ENCODE measurements at places on chromosomes 16 and 17. TPM values are rescaled to one million over a fixed set of nuclear protein-coding genes. Genes with fewer than 3 reads are reported as not detected.

Gene ITGAL
- 2.9 TPM for total RNA-seq

Gene TNFRSF12A
- total RNA-seq, result 229 TPM

Gene MBTD1
- total RNA-seq, result 6.6 TPM

Gene IL17C
- total RNA-seq, result not detected

DNA sequence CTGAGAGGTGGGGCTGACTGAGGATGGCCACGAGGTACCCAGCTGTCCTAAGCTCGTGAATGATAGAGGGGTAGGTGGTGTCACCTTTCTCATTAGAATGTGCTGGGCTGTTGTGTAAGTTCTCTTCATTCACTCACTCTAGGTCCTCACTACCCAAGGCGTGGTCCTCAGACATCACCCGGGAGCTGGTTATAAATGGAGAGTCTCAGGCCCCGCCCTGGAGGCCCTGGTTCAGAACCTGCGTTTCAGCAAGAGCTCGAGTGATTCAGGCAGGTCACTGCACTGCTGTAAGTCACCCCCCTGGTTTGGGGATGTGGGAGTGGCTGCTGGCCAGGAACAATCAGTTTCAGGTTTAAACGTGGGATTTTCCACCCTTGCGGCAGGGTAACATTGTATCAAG, 139.8 kb downstream of the FOXL1 start:
- DNase-seq, result no peak

GRCh38 chr17:58367461-58367860, 15.5 kb upstream of the SUPT4H1 start:
- no peak for DNase-seq

DNA sequence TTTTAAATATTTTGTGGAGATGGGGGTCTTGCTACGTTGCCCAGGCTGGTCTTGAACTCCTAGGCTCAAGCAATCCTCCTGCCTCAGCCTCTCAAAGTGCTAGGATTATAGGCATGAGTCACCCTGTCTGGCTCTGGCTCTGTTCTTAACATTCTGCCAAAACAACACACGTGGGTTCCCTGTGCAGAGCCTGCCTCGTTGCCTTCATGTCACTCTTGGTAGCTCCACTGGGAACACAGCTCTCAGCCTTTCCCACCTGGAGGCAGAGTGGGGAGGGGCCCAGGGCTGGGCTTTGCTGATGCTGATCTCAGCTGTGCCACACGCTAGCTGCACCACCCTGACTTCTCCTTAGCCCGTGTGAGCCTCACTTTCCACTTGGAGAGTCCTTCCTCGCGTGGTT, 19.3 kb downstream of the CRISPLD2 start:
- no peak for DNase-seq

DNA sequence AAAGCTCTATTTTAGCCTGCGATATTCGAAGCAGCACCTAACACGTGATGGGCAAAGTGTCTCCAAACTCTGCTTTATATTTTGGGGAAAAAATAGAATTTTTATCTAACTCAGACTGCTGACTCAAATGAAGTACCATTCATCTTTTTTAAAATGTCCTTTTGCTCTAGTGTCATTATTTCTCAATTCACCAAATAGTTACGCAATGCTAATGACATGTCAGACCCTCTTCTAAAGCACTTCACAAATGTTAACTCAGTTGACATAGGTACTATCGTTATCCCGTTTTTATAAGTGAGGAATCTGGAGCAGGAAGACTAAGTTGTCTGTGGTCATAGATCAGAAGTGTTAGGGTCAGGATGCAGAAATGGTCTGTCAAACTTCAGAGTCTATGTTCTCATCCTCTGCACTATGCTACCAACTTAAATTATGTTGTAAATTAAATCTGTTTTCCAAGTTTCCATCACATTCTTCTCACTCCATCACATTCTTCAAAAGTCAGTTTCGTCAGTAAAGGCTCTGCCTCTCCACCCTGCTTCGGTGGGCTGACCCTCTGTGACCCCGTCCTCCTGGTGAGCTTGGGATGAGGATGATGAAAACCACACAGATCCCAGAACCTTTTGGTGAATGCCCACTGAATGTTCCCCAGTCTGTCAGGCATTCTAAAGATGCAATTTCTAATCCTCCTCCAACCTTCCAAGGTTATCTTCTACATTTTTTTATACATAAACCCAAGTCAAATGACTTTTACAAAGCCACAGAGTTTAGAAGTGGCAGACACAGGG, 102.8 kb downstream of the ADAMTS18 start:
- no peak for DNase-seq

DNA sequence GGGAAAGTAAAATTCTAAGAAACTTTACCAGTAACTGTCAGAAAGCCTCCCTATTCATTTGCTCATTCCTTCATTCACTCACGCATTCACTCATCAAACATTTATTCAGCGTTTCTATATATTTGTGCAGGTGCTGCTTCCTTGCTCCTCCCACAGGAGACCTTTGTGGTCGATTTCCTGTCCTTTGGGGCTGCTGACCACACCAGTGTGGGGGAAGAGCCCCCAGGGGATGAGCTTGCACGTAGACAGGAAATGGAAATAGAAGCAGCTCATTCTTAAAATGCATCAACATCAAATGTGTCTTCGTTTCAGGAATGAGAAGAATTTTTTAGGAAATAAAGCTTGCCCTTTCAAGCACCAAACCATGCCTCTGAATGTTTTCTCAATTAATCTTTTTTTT, 9.6 kb downstream of the PIK3R6 start:
- DNase-seq, result peak; percentile 78

DNA sequence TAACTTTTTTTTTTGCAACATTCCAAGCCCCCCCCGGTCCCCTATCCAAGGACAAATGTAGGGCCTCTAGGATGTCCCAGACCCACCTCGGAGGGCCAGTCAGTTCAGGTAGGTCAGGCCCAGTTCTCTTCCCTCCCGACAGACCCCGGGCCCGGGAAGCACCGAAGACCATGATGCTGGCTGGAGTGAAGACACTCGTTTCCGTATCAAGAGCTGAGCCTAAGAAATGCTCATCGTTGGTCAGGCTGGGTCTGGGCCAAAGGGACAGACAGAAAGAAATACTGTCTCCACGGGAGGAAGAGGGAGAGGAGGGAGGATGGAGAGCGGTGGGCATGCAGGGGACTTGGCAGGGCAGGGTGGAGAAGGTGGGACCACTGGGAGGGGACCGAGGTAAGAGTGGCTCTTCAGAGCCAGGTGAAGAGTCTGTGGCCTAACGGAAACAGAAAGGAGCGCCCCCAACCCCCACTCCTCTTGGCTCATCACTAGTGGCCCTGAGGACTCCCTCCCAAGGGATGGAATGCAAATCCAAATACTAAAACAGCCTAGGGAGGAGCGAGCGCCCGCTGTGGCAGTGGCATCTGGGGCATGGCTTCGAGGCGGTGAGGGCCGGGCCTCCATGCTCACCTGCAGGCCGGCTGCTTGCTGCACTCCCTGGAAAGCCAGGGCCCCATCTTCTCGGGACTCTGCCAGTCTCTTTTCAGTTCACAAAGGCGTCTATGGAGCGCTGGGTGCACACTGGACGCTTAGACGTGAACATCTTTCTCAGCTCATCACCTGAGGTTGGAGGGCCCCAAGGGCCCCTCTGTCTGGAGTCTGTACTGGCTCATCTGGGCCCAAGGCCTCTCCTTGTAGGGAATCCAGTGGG, 1.7 kb upstream of the ROGDI start:
- DNase-seq, result no peak

DNA sequence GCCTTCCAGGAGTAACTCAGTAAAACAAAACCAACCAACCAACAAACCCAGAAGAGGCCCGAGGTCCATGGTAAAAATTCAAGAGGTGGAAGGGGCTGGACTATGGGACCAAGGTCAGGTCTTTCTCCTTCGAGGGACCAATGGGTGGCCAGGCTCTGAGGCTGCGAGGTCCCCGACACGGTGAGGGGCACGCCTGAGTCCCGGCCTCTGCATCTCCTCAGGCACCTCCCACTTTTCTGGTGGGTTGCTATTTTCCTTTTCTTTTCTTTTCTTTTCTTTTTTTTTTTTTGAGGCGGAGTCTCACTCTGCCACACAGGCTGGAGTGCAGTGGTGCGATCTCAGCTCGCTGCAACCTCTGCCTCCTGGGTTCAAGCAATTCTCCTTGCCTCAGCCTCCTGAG, 18.0 kb downstream of the CD7 start:
- DNase-seq, result no peak

DNA sequence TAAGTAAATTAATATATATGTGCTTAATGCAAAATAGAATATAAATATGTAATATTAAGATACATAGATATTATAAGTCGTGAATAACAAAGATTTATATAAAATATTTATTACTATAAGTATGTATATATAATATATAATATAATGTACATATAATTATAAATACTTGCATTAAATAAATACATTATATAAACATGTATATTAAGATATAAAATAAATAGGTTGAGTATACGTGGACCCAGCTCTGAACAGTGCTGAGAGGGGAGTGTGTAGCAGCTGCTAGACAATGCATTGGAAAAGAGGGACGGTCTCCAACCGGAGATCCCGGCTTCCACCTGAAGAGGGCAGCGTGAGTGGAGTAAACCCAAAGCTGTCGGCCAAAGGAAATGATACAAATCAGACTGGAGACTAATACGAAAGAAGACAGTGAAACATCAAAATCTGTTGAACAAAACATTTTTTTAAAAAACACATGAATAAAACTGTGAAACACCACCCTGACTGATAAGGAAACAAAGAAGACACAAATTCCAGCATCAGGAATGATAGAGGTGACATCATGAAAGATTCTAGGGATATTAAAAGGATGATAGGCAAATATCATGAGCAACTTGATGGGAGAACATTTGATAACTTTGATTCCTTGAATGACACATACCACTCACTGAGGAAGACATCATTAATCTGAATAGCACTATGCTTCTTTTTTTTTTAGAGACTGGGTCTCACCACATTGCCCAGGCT, 125.4 kb upstream of the CHMP6 start:
- no peak for DNase-seq

DNA sequence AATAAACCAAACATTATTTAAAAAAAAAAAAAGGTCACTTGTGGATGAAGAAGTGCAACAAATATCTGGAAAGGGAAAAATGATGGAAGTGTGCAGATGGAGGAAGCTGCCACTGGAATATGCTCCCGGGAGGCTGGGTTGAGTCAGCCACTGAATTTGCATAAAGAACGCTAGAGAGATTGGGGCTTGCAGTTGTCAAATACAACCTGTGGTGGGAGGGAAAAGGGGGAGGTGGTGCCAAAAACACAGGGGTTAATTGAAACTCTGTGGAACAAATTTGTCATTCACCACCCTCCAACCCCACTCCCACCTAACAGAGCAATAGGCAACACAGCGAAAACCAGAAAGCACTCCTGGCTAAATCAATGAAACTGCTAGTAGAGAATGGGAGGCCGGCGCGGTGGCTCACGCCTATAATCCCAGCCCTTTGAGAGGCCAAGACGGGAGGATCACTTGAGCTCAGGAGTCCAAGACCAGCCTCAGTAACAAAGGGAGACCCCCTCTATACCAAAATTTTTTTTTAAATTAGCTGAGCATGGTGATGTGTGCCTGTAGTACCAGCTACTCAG, 37.6 kb upstream of the RPL38 start:
- DNase-seq, result peak; percentile 57

DNA sequence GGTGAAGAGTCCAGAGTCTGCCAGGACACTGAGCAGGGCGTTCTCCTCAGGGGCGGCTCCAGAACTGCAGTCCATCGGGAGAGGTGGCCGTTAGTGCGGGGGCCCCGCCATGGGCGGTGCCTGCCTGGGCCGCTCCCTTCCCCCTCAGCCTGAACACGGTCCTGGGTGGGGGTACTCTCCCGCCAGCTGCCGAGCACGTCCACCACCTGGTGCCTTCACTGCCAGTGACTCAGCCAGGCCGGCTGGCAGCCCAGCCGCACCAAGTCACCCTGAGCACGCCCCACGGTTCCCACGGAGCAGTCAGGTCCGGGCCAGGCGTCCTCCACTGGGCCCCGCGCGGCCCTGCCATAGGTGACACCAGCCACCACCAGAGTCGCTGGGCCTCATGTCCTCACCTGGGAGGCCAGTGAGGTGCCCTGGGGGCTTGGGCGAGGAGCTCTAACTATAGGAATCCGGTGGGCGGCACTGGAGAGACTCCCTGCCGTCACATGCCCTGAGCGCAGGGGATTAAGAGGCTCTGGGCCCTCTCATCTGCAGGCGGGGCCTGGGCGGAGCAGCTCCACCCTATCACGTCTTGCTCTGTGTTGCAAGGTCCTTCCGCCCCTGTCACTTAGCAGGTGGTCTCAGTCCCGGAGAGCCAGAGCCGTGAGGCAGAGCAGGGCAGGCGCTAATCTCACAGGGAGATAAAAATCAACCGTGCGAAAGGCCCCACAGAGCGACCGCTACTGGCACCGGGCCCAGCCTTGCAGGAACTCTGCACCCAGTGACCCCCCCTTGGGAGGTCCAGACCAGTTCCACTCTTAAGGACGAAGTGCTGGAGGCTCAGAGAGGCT, 14.3 kb downstream of the PIEZO1 start:
- no peak for DNase-seq

- no peak for DNase-seq
Measured at GRCh38 chr17:61398721-61399130, 917 bp upstream of the TBX2 start.

GRCh38 chr17:9513266-9513665, 62.4 kb downstream of the STX8 start:
- DNase-seq, result no peak

DNA sequence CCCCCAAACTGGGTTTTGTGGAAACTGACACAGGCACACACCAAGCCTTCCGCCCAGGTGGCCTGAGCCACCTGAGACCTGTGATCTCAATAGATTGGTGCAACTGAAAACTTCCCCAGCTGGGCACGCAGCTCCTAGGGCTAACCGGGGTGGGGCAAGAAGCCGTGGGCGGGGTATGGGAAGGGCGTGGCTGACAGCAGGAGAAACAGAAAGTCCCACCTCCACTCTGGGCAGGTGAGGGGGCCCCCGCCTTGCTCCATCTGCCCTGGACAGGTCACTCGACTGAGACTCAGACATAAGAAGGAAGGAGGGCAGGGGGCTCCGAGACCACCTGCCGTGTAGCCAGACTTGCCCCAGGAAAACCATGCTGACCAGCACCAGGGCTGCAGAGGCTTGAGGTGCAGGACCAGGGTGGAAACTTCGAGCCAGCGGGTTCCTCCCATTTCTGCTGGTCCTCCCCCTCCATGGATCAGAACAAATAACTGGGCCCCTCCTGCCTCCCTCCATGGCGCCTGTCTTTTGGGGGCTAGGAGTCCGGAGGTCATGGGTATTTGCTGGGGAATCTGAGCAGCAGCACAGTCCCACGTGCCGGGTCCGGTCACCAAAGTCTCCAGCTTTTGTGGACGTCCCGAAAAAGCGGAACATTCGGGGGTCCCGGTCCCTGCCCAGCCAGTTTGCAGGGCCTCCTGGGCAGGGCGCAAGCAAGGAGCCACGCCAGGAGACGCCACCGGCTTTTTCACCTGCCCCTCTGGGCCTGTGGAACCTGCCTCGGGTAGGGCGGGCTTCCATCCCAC, 1.3 kb downstream of the TIMP2 start:
- peak; percentile 95 for DNase-seq

DNA sequence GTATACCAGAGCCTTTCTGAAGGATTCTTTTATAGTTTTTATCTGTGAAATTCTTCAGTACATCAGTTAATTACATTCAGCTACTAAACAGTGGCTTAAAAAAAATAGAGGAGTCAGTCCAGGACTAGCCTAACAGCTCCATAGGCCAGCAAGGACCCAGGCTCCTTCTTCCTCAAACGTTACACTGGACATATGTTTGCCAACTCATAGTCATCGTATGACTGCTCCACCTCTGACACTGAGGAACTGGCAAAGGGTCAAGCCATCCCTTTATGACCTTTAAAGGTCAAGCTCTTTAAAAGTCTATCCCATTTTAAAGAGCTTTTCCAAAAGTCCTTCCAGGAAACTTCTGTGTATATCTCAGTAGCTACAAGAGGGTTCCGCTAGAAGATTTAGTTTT, 36.6 kb downstream of the PHLPP2 start:
- no peak for DNase-seq

GRCh38 chr16:84686707-84687298, 13.0 kb upstream of the USP10 start:
- no peak for DNase-seq

- no peak for DNase-seq
Measured at GRCh38 chr17:37051381-37051780, 102.6 kb downstream of the AATF start.

Data from cardiac septum (tissue), 1 donor.